ENCODE measurements at places on chromosomes 16 and 17.
A peak's percentile ranks its signal among the peaks of the same experiment; 100 is the strongest.

- no peak for DNase-seq
Measured at GRCh38 chr17:16962804-16963203, 9.1 kb downstream of the TNFRSF13B start.

DNA sequence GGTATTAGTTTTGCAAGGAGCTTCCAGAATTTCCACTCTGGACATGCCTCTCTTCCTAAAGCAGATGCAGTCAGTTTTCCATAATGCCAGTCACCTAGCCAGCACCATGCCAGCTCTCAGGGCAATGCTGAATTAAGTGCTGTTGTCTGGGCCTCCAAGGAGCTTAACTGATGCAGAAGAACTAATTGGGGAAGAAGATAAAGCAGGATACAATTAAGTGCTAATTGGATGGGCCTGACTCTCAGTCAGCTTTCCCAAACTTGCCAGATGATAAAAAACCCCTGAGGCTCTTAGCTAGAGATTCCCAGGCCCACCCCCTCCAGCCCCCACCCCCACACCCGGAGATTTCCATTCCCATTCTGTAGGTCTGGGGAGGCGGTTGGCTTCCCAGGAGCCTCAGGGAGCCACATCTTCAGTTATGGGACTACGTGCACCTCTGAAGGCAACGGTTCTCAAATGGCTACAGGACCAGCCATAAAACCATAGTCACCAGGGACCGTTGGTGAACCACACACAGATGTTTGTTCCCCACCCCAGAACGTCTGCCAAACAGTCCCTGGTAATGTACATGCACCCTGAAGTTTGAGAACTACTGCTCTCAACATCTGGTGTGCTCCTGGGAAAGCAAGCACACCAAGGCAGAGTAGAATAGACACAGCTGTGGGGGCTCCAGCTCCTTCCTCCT is 499.1 kb upstream of the CDH5 start:
- no peak for DNase-seq

DNA sequence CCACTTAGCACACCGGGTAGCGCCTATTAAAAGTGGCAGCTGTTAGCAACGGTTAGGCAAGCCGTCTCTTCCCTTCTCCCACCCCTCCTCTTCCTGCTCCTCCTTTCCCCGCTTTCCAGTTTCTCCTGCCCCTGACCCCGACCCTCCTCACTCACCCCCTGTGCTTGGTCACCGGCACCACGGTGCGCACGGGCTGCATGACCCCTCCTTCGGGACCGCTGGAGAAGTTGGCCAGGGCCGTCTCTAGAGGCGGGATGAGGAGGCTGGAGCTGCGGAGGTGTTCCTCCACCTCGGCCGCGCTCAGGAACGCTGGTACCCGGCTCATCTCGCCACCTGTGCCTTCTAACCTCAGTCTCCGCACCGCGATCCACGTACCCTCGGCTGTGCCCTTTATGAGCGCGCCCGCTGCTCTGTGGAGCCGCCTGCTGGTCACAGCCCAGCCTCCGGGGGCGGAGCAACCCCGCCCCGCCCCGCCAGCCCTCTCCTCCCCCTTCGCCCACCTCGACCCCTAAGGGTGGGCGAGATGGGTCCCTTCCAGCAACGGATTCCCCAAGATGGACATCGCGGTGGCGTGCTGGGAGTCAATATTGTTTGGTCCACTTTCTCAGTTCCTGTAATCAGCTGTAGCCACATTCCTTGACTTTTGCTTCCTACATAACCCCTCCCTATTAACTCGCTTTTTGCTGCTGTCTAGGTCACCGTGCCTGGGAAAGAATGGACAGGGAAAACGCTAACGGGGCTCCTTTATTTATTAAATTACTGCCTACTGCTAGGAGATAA is at the start of gene CRYM:
CRYM (minus strand) TSS at position 364 of the 780 bp plus-strand sequence; CDS start at position 325, 39 bp downstream.
- peak; percentile 77 for DNase-seq

DNA sequence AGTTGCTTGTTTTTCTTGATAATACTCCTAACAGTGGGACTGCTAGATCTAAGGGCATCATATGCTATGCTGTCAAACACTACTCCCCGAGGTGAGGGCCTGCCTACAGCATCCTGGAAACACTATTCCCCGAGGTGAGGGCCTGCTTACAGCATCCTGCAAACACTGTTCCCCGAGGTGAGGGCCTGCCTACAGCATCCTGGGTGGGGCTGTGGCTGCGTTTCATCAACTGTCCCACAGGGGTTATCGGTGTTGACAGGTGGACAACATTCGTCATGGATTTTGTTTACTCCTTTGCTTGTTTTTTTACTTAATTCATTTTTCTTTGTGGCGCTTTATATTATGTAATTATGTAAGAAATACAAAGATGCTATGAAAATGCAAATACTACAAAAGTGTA is 22.5 kb downstream of the NPRL3 start:
- DNase-seq = no peak

- no peak for DNase-seq
Measured at GRCh38 chr17:74605361-74605760, 13.3 kb upstream of the CD300LD start.

DNA sequence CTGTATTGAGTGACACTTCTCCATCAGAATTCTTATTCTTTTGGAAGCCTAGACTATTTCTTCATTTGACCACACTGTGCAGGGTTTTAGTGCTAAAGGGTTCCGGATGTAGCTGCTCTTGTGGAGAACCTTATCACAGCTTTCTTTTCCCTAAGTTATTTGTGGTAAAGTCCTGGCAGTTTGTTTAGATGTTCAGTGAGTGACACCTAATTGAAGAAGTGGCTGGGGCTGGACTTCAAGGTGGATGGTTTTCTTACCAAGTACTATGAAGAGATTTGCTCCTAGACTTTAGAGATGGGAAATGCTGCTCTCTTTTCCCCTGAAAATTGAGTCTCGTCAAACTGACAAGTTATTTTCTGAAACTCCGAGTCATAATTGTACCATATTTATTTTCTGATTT is 144.0 kb upstream of the TBX2 start:
- no peak for DNase-seq

- peak; percentile 93 for DNase-seq
Measured at GRCh38 chr17:17849147-17849820, 12.5 kb upstream of the SREBF1 start.

DNA sequence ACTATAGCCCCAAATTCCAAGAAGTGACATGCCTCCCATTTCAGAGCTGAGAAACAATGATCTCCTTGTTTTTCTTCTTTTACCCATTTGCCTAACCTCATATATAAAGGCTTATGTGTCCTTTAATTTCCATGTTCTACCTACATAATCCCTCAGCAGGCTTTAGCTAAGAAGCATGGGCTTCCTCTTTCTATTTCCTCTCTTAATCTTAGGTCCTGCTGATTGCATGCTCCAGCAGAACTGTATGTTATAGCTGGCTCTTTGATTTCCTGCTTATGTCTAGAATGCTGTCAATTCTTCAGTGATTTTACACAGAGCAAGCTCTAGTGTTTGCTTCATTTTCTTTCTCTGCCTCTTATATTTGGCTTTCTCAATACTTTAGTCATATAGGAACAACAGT is 151.7 kb upstream of the COX10 start:
- DNase-seq = no peak

DNA sequence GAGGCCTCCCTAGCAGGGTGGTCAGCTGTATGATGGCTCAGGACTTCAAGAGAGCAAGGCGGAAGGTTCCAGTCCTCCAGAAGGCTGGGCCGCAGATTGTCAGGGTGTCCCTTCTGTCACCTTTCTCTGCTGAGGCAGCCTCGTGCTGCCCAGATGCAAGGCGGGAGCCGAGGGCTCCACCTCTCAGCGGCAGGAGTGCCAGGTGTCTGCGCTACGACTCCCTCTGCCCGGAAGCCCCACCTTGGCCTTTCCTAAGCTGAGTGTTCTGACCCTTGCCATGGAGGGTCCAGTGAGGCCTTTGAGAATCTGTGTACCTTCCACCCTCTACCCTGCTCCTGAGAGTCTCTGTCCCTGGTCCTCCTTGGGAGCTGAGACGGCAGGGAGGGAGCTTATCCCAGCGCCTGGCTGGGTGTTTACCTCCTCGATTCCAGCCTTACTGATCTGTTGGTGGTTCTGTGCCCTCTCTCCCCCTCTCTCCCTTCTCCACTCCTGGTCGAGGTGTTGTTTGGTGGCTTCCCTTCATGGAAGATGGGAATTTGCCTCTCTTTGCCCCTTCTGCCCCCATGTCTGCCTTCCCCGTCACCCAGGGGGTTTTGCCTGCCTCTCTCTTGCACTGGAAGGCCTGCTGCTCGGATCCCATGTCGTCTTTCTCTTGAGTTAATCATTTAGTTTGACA is 2.2 kb upstream of the ZNF750 start:
- DNase-seq = no peak

GRCh38 chr17:71632328-71632727 is 488.5 kb upstream of the SOX9 start:
- no peak for DNase-seq

DNA sequence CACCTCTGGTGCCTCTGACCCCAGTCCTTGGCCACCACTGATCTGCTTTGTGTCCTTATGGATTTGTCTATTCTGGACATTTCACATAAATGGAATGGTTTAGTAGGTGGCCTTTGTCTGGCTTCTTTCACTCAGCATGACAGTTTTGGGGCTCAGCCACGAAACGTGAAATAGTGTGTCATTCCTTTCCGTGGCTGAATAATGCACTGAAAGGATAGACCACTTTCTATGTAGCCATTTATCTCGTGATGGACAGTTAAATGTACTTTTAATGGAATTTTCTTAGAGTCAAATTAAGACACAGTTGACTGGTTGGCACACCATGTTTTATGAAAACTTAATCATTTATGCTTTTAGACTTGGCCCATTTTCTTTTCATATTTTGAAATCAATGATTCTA is 57.4 kb downstream of the LITAF start:
- DNase-seq = no peak

DNA sequence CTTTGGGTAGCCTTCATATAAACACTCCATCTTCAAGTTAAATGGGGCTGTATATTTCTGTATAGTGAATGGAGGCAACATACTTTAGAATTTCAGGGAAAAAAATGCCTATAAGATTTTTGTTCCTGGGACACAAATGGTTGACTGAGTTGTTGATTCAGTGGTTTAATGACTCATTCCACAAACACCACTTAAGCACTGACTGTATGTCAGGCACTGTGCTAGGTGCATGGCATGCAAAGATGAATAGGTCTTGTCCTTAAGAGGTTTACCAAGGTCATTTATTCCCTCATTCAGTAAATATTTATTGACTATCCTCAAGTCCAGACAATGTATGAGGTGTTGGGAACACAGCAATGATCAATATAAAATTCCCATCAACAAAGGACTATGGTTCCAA is 417.1 kb downstream of the CA10 start:
- DNase-seq = no peak

DNA sequence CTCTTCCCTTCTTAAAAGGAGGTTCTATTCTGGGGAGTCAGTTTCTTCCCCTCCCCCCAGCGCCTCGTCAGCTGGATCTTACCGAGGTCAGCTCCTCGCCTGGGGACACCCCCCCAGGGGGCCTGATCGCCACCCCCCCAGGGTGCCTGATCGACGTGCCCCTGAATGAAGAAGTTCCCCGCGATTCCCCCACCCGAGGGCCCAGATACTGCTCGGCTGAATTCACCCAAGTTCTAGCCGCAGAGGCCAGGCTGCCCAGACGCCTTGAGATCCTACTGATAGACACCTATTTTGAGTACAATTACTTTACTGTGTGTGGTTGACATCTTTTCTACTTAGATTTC is 1.4 kb downstream of the RAB11FIP3 start:
- no peak for DNase-seq

- DNase-seq = no peak
Measured at GRCh38 chr17:80705988-80706387, 161.3 kb downstream of the RPTOR start.

- no peak for DNase-seq
Measured at GRCh38 chr16:8959921-8960787, 3.6 kb downstream of the USP7 start.

DNA sequence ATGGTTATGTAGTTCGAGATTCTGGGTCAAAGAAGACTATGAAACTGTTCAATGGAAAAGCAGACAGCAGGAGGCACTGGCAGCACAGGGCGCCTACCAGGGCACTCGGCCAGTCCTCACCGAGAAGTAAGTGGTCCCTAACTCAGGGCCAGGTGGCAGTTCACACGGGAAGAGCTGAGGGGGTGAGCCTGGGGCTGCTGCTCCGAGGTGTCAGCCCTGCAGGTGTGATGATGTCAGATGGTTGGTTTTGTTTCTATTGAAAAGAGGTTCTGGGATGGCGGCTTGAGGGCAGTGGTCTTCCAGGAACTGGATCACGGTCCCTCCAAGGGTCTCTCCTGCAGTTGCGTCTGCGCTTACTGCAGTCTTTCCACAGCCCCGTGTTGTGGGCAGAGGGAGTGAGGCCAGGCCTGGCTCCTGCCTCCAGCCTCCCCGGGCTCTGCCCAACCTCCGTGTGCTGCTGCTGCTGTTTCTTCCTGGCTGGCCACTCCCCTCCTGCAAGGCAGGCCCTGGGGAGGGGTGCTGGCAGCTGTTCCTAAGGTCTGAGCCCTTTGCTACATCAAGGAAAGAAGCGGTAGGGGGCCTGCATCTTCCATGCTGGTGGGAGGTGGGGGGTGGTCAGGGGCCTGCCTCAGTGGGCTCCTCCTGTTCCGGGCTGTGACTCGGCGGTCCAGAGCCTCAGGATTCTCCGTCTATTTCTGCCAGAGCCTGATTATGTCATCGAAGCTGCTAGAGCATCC is 22.6 kb downstream of the RNF213 start:
- DNase-seq = no peak

DNA sequence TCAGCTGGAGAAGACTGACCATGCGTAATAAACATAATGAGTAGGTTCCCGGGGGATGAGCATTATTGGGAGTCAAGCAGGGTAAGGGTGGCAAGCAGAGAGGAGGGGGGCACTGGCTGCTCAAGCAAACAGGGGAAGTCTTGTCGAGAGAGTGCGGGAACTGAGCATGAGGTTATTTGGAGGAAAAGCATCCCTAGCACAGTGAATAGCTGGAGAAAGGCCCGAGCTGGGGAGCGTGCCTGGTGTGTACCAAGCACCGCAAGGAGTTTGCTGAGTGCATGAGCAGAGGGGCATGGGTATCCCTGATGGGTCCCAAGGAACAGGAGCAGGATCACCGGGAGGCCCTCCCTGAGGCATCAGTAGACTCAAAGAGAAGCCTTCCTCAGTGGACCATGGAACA is 17.2 kb downstream of the CYTH1 start:
- peak; percentile 60 for DNase-seq

DNA sequence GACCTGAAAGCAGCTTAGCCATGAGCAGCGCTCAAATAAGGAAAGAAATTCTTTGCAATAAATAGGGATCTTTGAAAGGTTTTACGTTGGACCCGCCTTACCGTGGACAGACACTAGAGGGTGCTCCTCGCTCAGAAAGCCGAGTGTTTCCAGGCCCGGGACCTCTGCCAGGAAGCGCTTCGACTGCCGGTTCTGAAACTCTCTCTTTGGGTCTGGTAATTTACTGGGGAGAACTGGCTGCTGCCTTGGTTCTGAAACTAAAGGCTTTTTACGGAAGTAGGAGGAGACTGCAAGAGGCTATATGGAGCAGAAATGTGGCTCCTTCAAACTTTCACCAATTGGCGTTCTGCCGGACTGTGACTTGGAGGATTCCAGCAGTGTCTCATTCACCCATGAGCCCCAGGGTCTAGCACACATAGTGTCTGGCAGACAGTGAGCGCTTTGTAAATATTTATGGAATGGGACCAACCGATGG is 45.6 kb upstream of the HOXB9 start:
- DNase-seq = peak; percentile 88

- DNase-seq = no peak
Measured at GRCh38 chr16:60485872-60486489, 1550.3 kb downstream of the CDH8 start.
